ENCODE measurements at places on chromosomes 4 and X.

GRCh38 chrX:148813422-148813821 is 313.0 kb downstream of the AFF2 start:
- DNase-seq: no peak

GRCh38 chr4:176492646-176493302 is 173.0 kb downstream of the SPCS3 start:
- DNase-seq: no peak

DNA sequence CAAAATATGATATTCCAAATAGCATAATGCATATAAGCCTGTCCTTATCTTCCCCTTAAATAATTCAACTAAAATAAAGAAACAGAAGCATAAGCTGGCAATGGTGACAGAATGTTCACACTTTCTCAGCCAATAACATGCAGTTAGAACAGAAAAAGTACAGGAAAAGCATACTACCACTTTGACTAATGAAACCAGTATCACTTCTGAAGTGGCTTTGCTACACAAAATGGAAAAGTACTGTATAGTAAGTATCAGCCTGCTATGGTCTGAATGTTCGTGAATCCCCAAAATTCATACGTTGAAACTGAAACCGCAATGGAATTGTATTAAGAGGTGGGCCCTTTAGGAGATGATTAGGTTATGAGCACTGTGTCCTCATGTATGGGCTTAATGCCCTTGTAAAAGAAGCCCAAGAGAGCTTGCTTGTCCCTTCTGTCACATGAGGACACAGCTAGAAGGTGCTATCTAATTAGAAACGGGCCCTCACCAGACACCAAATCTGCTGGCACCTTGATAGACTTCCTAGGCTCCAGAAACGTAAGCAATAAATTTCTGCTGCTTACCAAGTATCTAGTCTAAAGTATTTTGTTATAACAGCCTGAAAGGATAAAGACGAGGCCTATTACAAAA is 102.6 kb downstream of the PRDM5 start:
- no peak for DNase-seq

- no peak for DNase-seq
Observed at GRCh38 chr4:119525771-119526712, 102.6 kb downstream of the PDE5A start.

DNA sequence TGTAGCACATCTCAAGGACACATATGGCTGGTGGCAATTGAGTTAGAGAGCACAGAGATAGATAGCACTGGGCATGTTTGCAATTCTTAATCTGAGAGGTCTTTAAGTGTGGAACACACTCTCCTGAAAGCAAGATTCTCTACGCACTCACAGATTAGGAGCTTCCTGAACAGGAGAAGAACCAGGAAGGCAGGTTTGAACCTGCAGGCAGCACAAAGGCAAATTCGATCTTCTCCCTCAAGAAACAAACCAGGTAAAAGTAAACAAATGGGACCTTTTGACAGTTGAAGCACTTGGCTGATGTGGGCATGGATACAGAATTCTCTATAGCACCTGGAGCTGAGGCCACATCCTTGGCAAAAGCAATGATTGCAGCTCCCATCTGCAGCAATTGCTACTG is 24.3 kb downstream of the HS3ST1 start:
- DNase-seq: no peak

All from right hindlimb (tissue), 1 donor.